ENCODE measurements at places on chromosomes 11 and 22.
A peak's percentile ranks its signal among the peaks of the same experiment; 100 is the strongest.

GRCh38 chr22:45065726-45066125, 55.9 kb upstream of the PHF21B start:
- peaks cover 18% of the 10 kb centered on the region for H3K4me1 ChIP-seq
- no peak for DNase-seq
- peaks cover 3% of the 10 kb centered on the region for H3K27me3 ChIP-seq
- H3K4me3 ChIP-seq, result no peak overlapping the region
- H3K27ac ChIP-seq, result no peak overlapping the region

DNA sequence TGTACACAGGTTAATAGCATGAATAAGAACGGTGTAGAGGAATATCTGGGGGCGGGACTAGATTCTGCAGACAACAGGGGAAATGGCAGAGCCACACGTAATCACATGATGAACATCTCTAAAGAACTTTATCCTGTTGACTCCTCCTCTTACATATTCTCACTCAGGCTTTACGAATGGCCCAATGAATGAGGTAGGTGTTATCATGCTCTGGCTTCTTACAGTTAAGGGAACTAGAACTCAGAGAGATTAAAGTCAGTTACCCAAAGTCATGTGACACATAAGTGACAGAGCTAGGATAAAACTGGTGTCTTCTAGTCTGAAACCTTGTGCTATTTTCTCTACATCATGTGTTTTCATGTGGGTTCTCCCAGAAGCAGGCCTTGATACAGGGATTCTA, 49.0 kb upstream of the BMAL1 start:
- H3K36me3 ChIP-seq, result no peaks in the 10 kb centered on the region
- no peaks in the 10 kb centered on the region for H3K4me1 ChIP-seq
- DNase-seq, result no peak
- no peak overlapping the region for H3K4me3 ChIP-seq

GRCh38 chr11:76844511-76844910, 16.2 kb upstream of the ACER3 start:
- peaks cover 26% of the 10 kb centered on the region for H3K27me3 ChIP-seq
- no peak overlapping the region for H3K27ac ChIP-seq
- no peaks in the 10 kb centered on the region for H3K36me3 ChIP-seq
- H3K4me1 ChIP-seq, result no peaks in the 10 kb centered on the region

DNA sequence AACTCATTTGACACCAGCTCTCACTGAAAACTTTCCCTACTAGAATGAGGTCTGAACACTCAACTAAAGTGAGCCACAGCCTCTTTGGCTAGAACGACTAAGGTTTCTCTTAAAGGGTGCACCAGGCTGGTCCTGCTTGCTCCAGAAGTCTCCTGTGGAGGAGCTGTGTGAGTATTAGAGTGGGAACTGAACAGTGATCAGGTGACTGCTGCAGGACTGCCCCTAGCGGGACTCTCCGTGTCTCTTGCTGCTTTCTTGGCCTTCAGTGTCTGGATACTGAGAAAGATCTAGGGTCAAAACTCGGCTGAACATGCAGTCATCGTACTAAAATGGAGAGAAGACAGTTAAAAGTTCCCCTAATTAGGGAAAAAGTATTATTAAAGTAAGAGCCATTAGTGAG, 34.6 kb downstream of the FAM118A start:
- H3K27ac ChIP-seq, result no peak overlapping the region
- peaks cover 24% of the 10 kb centered on the region for H3K36me3 ChIP-seq
- H3K4me1 ChIP-seq, result peaks cover 22% of the 10 kb centered on the region
- H3K27me3 ChIP-seq, result no peaks in the 10 kb centered on the region

GRCh38 chr11:38446336-38446735, 1848.3 kb upstream of the RAG2 start:
- H3K36me3 ChIP-seq, result no peaks in the 10 kb centered on the region
- DNase-seq, result no peak
- no peaks in the 10 kb centered on the region for H3K4me1 ChIP-seq
- H3K27me3 ChIP-seq, result no peaks in the 10 kb centered on the region

DNA sequence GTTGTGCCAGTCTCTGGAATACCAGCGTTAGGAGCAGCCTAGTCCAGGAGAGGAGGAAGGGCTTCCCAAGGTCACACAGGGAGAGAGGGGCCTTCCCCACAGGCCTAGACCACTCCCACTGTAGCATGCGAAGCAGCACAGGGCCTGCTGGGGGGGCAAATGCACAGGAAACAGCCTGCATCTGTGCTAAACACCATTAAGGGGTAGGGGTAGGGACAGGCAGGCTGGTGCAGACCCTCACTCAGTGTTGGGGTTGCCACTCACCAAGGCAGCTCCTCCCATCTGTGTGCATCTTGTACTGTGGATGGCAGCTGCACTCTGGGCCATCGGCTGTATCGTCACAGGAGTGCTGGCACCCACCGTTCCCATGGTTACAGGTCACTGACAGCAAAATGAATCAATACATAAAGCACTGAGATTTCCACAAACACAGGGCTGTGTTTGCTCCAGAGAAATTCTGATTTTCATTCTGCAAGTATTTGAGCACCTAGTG, 24.9 kb downstream of the SCUBE2 start:
- no peaks in the 10 kb centered on the region for H3K36me3 ChIP-seq
- no peak overlapping the region for H3K4me3 ChIP-seq
- H3K27me3 ChIP-seq, result peaks cover 6% of the 10 kb centered on the region
- H3K27ac ChIP-seq, result no peak overlapping the region
- H3K4me1 ChIP-seq, result no peaks in the 10 kb centered on the region

DNA sequence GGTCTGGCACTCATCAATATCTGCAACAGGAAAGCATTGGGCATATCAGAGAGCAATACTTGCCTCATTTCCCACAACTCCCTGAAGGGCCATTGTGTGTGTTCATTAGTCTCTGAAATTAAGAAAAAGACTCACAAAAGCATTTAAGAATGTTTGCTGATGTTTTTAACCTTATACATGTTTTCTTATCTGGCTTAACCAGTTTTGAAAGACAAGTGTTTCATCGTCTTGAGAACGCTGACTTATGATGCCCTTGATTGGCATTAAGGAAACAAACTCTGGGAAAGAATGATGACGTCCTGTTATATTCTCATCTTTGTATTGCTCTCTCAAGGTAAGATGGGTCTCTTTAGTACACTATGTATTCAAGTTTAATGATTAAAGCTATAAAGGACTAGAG, 32.0 kb downstream of the SCUBE2 start:
- H3K4me3 ChIP-seq, result no peak overlapping the region
- H3K27ac ChIP-seq, result no peak overlapping the region
- no peaks in the 10 kb centered on the region for H3K36me3 ChIP-seq
- no peak for DNase-seq
- H3K27me3 ChIP-seq, result peaks cover 13% of the 10 kb centered on the region

- DNase-seq, result peak; percentile 45
- H3K4me3 ChIP-seq, result no peak overlapping the region
- peaks cover 4% of the 10 kb centered on the region for H3K36me3 ChIP-seq
- H3K4me1 ChIP-seq, result peaks cover 12% of the 10 kb centered on the region
- H3K27me3 ChIP-seq, result peaks cover under 1% of the 10 kb centered on the region
Measured at GRCh38 chr11:67996622-67997474, 7.0 kb downstream of the UNC93B1 start.

GRCh38 chr22:44261861-44262595, 50.7 kb downstream of the SHISAL1 start:
- no peak for DNase-seq
- H3K27ac ChIP-seq, result no peak overlapping the region
- H3K4me1 ChIP-seq, result peaks cover 4% of the 10 kb centered on the region

DNA sequence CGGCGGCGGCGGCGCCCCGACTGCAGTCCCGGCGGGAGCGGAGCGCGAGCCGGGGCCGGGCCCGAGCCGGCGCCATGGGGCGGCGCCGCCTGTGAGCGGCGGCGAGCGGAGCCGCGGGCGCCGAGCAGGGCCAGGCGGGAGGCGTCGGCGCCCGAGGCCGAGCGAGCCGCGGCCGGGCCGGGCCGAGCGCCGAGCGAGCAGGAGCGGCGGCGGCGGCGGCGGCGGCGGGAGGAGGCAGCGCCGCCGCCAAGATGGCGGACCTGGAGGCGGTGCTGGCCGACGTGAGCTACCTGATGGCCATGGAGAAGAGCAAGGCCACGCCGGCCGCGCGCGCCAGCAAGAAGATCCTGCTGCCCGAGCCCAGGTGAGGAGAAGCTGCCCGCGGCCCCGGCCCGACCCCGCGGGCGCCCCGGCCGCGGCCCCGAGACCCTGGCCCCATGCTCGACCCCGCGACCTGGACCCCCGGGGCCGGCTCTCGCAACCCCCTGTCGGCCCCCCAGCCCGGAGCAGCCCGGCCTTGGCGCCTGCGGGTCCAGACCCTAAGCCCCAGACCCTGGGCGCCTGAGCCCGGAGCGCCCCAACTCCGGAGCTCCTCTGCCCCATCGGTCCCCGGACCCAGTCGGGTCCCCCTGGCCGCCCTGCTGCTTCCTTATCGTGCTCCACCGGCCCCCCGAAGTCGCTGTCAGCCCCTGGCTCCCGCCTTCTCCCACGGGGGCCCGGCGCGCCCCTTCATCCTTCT, at the start of gene GRK2:
GRK2 (plus strand) TSS at position 25 of the 739 bp plus-strand sequence; CDS start at position 252, 227 bp downstream.
- peak; percentile 55 for DNase-seq
- H3K4me3 ChIP-seq, result peak within 1 kb of the TSS; percentile 86
- H3K27ac ChIP-seq, result peak within 1 kb of the TSS; percentile 99
- H3K4me1 ChIP-seq, result peaks cover 75% of the 10 kb centered on the region
- no peaks in the 10 kb centered on the region for H3K27me3 ChIP-seq
- H3K36me3 ChIP-seq, result peaks cover 44% of the 10 kb centered on the region

DNA sequence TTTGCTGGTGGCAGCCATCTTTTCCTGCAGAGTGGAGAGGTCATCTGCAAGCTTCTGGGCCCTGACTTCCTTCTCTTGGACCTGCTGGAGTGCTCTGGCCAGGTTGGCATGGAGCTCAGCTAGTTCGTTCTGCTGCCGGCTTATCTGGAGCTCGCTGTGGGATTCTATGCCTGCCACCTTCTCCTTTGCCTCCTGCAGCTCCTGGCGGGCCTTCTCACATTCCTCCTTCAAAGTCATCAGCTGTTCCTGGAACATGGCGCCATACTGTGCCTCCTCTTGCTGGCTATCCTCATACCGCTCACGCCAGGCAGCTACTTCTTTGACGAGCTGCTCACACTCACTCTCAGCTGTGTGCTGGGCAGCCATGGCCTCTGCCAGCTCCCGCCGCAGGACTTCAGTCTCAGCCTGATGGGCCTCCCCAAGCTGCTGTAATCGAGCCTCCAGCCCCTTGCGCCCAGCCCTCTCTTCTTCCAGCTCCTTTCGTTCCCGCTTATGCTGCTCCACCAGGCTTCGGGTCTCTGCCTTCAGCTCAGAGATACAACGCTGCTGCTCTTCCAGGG, 16.1 kb downstream of the IL18BP start:
- H3K36me3 ChIP-seq, result peaks cover 55% of the 10 kb centered on the region
- no peak overlapping the region for H3K4me3 ChIP-seq
- H3K27me3 ChIP-seq, result no peaks in the 10 kb centered on the region
- no peak for DNase-seq

DNA sequence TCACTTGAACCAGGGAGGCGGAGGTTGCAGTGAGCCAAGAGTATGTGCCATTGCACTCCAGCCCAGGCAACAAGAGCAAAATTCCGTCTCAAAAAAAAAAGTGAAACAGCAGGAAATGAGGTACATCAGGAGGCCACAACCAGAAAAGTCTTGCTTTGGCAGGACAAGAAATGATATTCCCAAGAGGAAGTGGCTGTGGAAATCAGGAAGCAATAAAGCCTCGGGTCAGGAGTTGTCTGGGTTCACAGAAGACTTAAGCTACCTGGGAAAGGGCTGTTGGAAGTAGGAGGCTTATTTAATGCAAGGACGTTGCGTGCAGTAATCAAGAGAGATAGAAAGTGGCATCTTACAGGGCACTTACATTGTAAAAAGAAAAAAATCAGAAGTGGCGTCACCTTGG, 9.2 kb upstream of the RELT start:
- H3K27me3 ChIP-seq, result no peaks in the 10 kb centered on the region
- DNase-seq, result no peak

GRCh38 chr11:127552446-127552845, 551.9 kb upstream of the KIRREL3 start:
- no peaks in the 10 kb centered on the region for H3K27me3 ChIP-seq
- no peaks in the 10 kb centered on the region for H3K36me3 ChIP-seq
- no peaks in the 10 kb centered on the region for H3K4me1 ChIP-seq
- no peak overlapping the region for H3K27ac ChIP-seq
- no peak overlapping the region for H3K4me3 ChIP-seq
- DNase-seq, result no peak

- no peaks in the 10 kb centered on the region for H3K36me3 ChIP-seq
- H3K4me3 ChIP-seq, result no peak overlapping the region
- no peak overlapping the region for H3K27ac ChIP-seq
- DNase-seq, result no peak
- no peaks in the 10 kb centered on the region for H3K27me3 ChIP-seq
- H3K4me1 ChIP-seq, result no peaks in the 10 kb centered on the region
Measured at GRCh38 chr11:127451861-127452260, 451.3 kb upstream of the KIRREL3 start.

DNA sequence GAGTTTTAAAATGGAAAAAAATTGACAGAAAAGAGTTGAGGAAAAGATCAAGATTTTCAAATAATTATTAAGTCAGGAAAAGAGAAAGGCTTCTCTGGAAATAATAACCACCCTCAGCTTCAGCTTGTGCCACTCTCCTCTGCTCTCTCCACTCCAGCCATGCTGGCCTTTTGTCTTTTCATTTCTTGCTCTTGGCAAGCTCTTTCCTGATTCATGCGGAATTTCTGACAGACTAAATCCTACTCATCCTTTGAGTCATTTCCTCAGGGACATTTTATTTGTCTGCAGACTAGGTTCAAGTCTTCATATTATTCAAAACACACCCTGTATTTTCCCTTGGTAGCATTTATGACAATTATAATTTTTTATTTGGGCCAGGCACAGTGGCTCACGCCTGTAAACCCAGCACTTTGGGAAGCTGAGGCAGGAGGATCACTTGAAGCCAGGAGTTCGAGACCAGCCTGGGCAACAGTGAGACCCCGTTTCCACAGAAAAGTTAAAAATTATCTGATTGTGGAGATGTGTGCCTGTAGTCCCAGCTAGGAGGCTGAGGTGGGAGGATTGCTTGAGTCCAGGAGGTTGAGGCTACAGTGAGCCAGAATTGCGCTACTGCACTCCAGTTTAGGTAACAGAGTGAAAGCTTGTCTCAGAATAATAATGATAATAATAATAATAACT, 7.8 kb upstream of the P4HA3 start:
- peaks cover 3% of the 10 kb centered on the region for H3K36me3 ChIP-seq
- DNase-seq, result no peak
- no peaks in the 10 kb centered on the region for H3K4me1 ChIP-seq
- H3K27me3 ChIP-seq, result no peaks in the 10 kb centered on the region

- H3K27me3 ChIP-seq, result no peaks in the 10 kb centered on the region
- no peak overlapping the region for H3K27ac ChIP-seq
- no peak overlapping the region for H3K4me3 ChIP-seq
- H3K4me1 ChIP-seq, result peaks cover 8% of the 10 kb centered on the region
- H3K36me3 ChIP-seq, result peaks cover 54% of the 10 kb centered on the region
- no peak for DNase-seq
Measured at GRCh38 chr11:118763041-118763440, 27.9 kb downstream of the DDX6 start.

DNA sequence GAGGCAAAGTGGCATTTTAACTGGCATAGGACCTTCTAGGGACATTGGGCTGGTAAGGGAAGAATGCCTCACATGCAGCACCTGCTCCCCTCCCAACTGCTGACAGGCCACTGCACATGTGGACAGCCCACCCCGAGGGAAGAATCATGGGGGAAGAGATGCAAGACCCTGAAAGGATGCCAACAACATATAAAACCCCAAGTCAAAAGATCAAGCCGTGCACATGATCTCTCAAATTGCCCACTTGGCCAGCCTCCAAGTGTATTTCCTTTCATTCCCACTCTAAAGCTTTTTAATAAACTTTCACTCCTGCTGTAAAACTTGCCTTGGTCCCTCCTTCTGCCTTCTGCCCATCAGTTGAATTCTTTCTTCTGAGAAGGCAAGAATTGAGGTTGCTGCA, 947.8 kb upstream of the CCDC90B start:
- no peaks in the 10 kb centered on the region for H3K36me3 ChIP-seq
- no peak for DNase-seq
- H3K4me3 ChIP-seq, result no peak overlapping the region
- H3K27me3 ChIP-seq, result no peaks in the 10 kb centered on the region
- H3K4me1 ChIP-seq, result no peaks in the 10 kb centered on the region
